ENCODE measurements at places on chromosomes 16 and 17.
A peak's percentile ranks its signal among the peaks of the same experiment; 100 is the strongest.

DNA sequence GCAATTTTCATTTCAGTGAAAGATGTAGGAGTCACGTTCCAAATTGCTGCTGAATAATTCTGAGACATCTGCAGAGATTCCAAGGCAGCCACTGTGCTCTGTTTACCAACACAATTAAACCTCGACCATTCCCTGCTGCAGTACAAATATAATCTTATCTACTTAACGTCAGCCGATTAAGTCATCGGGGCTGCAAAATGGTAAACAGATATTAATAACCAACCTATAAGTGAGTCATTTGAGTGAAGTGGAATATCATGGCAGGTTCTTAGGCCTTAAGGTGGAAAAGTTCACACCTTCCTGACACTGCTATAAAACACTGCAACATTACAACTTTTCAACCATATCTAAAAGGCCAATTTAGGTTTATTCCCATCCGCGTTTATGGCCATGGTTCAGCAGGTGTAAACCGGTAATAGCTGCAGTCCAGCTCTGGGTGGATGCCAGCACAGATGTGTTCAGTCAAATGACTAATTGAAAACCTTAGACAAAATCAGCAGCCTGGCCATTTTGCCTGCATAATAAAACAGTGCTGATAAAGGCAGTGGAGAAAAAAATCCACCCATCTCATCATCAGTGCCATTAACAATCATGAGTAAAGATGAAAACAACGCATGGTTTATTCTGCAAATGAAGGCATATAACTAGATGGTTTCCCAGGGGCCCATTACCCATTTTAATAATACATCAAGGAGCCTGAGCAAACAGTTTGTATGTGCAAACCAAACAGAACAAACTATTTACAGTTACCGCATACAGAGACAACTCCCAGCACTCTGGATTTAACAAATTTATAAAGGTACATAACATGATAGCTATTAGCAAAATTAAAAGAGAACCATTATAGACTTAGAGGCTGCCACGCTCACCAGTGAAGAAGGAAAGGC, 202.9 kb upstream of the IRX3 start:
- no peak for DNase-seq

GRCh38 chr17:4607261-4607741, 23.0 kb downstream of the SMTNL2 start:
- DNase-seq, result no peak

DNA sequence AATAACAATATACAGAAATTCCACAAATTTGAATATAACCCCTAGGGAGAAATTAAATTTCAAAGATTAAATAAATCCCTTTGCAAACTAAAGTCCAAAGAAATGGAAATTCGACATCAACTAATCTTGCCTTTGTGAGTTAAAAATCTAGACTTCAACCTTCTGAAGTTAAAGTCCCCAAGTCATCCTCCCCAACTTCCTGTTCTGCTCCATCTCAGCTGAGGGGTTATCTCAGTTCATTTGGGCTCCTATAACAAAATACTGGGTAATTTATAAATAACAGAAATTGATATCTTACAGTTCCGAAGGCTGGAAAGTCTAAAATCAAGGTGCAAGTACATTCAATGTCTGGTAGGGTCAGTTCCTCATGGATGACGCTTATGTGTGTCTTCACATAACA, 22.8 kb upstream of the KDM6B start:
- DNase-seq, result no peak

DNA sequence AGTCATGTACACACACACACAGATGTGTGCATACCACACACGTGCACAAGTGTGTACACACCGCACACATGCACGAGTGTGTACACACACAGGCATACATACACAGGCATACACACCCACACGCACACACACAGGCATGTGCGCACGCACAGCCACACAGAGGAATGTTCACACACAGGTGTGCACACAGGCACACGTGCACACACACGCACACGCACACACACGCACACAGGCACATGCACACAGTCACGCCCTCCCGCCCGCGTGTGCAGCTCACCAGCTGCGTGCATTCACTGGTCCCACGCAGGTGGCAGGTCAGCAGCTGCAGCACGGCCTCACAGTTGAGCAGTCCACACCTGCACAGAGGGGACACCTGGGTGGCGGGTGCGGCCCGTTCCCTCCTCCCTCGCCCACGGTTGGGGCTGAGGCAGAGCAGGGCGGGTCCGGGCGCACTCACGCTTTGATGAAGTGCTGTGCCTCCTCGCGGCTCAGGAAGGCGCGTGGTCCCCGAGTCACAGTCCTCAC, 7.7 kb downstream of the TEPSIN start:
- DNase-seq, result no peak

- no peak for DNase-seq
Observed at GRCh38 chr16:65816556-65816955, 549.9 kb upstream of the CDH5 start.

GRCh38 chr16:1958715-1959268, 546 bp upstream of the NDUFB10 start:
- DNase-seq, result no peak

- DNase-seq, result no peak
Observed at GRCh38 chr17:62668091-62668804, 40.8 kb downstream of the MRC2 start.

GRCh38 chr17:75404731-75405364, 630 bp downstream of the GRB2 start:
- no peak for DNase-seq

GRCh38 chr17:55285340-55286301, 20.9 kb downstream of the HLF start:
- no peak for DNase-seq

GRCh38 chr16:88835383-88835782, 21.4 kb downstream of the GALNS start:
- no peak for DNase-seq

GRCh38 chr17:32609085-32609484, 122.3 kb downstream of the CDK5R1 start:
- DNase-seq, result peak; percentile 36

DNA sequence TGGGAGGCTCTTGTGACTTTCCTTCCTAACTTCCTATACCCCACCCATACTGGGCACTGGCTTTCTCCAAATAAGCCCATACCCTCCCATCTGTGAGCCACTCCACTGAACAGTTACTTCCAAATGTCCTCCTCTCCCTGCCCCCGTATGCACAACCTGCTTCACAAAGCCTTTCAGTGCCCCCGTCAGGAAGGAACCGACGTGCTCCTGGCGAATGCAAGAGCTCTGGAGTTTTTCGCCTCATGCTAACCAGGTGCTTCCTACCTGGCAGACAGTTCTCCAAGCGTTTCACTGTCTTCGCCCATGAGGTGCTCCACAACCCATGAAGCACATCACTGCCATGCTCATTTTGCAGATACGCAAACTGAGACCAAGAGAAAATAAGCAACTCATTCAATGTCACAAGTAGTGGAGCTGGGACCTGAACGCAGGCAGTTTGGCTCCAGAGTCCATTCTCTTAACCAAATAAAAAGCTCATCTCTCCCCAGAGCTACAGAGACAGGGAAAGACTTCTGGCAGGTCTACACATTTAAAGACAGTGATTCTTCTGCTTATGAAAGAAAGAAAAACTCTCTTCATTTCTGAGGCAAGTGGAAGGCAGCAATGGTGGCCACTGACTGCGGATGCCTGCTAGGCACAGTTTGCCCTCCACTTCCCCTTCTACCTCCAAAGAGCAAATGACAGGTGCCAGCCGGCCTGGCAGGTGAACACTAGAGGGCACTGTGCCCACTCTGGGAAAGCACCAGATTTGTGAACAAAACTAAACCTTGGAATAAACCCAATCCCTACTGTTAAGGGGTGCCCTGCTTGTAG, 23.8 kb downstream of the SPHK1 start:
- DNase-seq, result peak; percentile 53

GRCh38 chr17:6126768-6127167, 56.6 kb downstream of the WSCD1 start:
- no peak for DNase-seq

GRCh38 chr17:8698162-8698971, 46.3 kb downstream of the CCDC42 start:
- no peak for DNase-seq

GRCh38 chr16:75017670-75018525, 19.1 kb downstream of the ZNRF1 start:
- no peak for DNase-seq

- no peak for DNase-seq
Observed at GRCh38 chr16:82882982-82883835, 256.4 kb downstream of the CDH13 start.

- DNase-seq, result no peak
Observed at GRCh38 chr16:68644715-68645493, at the start of gene CDH3. Gene CDH3 (plus strand): TSS chr16:68645310. CDS start chr16:68645380, 70 bp downstream.

- no peak for DNase-seq
Observed at GRCh38 chr17:5785338-5785737, 201.0 kb upstream of the NLRP1 start.

DNA sequence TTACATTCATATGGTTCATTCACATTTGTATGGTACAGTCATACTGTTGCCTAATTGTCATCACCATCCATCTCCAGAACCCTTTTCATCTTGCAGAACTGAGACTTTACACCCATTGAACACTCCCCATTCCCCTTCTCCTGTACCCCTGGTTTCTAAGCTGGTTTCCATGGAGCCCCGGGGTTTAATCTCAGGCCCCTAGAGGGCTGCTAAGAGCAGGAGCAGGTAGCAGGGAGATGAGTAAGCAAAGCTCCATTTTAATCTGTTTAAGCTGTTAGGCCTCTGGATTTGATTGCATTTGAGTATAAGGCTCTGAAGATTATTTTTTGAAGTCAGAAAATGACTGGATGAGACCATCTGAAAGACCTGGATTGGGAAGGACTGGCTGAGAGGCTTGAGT, 68.5 kb upstream of the RPL38 start:
- no peak for DNase-seq

GRCh38 chr16:4687416-4687815, 5.9 kb upstream of the NUDT16L1 start:
- no peak for DNase-seq

- no peak for DNase-seq
Observed at GRCh38 chr16:3807425-3808123, 72.9 kb downstream of the CREBBP start.

GRCh38 chr16:74279805-74280204, 16.8 kb upstream of the PSMD7 start:
- no peak for DNase-seq

- DNase-seq, result no peak
Observed at GRCh38 chr16:50185005-50185505, 31.9 kb downstream of the TENT4B start.

DNA sequence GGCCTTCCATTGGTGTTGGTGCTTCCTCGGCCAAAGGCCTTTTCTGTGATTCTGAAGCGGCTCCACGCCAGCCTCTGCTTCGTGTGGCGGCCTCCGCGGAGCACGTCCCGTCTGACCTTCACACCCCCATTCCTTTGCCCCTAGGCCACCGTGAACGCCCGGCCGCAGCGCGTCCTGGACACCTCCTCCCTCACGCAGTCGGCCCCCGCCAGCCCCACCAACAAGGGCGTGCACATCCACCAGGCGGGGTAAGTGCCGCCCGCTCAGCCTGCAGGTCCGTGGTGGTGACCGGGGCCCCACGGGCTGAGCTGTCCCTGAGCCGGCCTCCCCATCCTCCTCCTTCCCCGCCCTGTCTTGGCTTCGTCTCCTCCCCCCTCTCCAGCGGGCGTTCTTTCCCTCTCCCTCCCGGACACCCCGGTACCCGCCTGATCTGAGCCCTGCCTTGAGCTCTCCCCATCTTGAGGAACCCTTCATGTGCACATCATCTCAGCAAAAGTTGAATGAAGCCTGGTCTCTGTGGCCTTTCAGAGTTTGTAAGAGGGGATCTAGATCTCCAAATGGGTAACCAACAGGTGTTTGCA, 69.0 kb upstream of the CHMP6 start:
- DNase-seq, result no peak

DNA sequence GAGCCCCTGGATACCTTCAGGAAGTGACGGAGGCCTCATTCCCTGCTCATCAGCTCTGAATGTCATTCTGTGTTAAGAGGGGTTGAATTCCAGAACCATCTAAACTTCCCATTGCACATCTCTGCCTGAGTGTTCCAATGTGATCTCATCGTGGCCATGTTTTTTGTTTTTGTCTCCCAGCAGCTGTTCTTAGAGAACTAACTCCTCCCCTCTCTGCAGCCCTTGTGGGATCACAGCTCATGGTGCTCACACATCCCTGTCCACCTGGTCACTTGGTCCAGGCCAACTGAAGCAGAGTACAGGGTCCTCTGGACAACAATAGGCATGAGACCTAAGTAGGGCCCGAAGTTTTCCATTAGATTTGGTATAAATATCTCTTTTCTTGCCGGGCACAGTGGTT, 6.0 kb upstream of the SYT17 start:
- no peak for DNase-seq

DNA sequence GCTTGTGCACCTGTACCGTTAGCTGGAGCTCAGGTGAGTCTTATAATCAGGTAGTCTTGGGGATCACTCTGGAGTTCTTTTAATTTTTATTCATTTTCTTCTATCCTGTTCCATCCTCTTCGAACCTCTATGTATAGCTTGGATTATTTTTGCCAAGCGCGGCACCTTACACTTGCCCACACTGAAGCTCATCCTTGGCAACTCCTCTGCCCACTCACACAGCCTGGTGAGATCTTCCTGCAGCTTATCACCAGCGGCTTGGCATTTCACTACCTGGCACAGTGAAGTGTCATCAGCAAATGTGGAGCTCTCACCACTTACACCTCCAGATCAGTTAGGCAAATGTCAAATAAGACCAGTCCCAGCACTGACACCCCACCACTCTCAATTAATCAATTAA, 116.7 kb downstream of the CACNG3 start:
- DNase-seq, result no peak

DNA sequence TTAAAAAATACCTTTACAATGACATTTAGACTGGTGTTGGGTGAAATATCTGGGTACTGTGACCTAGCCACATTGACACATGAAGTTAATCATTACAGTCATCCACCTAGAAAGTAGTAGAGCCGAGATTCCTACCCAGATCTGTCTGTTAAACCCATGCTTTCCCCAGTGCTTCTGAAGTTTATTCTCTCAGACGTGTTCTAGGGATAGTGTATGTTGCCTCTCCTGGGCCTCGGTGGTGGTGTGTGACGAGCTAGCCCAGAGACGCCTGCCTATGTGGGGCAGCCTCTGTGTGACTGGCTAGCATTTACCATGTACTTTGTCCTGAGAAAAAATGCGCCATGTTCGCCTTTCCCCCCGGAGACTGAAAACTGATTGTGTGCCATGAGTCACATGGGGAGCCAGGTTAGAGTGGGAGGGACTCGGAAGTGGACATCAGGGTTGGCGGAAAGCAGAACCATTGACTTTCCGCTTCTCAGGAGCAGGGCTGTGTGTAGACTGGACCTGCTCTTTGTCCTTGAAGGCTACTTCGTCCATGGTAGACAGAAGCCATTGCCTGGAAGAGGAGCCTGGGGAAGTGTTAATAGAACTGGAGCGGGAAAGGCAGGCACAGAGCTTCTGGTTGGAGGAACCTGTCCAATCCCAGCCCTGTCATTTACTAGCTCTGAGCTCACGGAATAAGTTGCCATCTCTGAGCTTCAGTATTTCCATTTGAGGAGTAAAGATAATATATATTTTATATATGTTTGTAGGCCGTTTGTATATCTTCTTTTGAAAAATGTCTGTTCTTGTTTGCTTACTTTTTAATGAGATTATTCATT, 235.5 kb downstream of the SNX29 start:
- no peak for DNase-seq

- DNase-seq, result no peak
Observed at GRCh38 chr17:4872786-4873185, 26.6 kb upstream of the C17orf107 start.

GRCh38 chr16:3149630-3150345, 15.0 kb downstream of the ZNF213 start:
- DNase-seq, result no peak

- no peak for DNase-seq
Observed at GRCh38 chr16:54957403-54958166, 26.9 kb downstream of the IRX5 start.

GRCh38 chr16:52817696-52818095, 235.0 kb downstream of the CHD9NB start:
- DNase-seq, result no peak

GRCh38 chr16:23523876-23524385, 13.6 kb upstream of the GGA2 start:
- DNase-seq, result no peak

Measured in stimulated activated CD8-positive, alpha-beta memory T cell treated with anti-CD3 and anti-CD28 coated beads, Interleukin-4, amount 100 ng/mL, for 1 hour (primary cell).